ENCODE measurements at places on chromosomes 7 and 10.

DNA sequence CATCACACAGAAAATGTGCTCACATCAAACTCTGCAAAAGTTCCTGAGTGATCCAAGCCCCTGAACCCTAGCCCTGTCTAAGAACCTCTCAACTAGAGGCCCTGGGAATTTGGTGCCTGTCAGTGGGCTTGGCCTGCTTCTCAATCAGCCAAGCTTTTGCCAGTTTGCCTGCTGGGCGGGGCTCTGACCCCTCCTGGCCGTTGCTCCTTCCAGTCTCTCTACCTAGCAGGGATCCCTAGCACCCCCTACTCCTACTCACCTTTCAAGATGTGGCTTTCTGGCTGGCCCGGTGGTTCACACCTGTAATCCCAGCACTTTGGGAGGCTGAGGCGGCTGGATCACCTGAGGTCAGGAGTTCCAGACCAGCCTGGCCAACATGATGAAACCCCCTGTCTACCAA, 2.1 kb downstream of the KLRG2 start:
- no peak for DNase-seq

- DNase-seq: no peak
These were observed 180.1 kb downstream of the ARID5B start for GRCh38 chr10:62081341-62082270.

DNA sequence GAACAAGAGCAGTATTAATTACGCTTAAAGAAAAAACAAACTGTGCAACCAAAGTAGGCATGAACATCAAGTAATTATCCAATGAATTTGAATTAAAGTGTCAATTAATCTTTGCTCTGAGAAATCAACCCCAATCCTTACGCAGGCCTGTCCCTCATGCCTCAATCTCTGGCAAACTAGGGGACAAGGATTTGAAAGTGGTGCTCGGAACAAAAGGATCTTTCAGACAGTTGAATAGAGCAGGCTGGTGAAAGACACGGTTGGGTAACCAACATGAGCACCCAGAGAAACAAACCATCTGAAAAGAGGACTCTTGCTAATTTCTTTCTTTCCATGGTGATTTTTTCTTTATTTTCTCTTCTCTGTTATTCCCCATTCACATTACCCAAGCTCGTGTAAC, 203.5 kb upstream of the PHF14 start:
- no peak for DNase-seq

- DNase-seq: peak; percentile 10
These were observed 63.6 kb downstream of the GPR37 start for GRCh38 chr7:124701955-124702354.

DNA sequence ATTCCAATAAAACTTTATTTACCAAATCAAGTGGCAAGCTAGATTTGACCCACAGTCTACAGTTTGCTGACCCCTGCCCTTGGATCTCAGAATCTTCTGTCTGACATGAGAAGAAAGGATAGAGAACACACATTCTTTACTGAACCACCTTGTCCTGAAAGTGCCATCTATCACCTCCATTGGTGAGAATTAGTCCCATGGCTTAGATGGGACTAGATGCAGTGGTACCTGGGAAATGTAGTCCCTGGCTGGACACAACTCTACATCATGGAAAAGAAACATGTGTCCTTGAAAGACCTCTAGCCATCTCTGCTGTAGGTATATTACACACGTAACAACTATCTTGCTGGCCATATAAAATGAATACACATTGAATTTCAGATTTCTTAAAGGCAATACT, 336.2 kb downstream of the LHFPL3 start:
- DNase-seq: no peak

GRCh38 chr10:91935886-91936285, 12.3 kb downstream of the BTAF1 start:
- DNase-seq: peak; percentile 82

- DNase-seq: no peak
These were observed 1007.8 kb downstream of the REEP3 start for GRCh38 chr10:64529003-64529350.

DNA sequence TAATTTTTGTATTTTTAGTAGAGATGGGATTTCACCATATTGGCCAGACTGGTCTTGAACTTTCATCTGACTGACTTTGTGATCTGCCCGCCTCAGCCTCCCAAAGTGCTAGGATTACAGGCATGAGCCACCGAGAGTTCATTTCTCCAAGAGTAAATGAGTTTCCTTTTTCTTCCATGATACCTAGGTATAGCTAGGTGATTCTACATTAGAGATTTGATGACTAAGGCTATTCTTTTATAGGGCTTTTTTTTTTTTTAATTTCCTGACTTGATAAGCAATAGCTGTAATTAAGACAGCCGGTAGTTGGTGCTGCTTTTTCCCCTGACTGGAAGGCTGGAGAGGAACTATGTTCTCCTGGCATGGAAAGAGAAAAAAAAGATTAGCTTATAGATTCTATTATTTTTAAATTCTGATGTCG, 3.3 kb downstream of the PTPN12 start:
- no peak for DNase-seq

Measured in RWPE1 (cell line).